ENCODE measurements at places on chromosomes 7 and 10.

- DNase-seq = peak; percentile 76
Measured at GRCh38 chr10:69406302-69406811, 10.4 kb downstream of the TACR2 start.

DNA sequence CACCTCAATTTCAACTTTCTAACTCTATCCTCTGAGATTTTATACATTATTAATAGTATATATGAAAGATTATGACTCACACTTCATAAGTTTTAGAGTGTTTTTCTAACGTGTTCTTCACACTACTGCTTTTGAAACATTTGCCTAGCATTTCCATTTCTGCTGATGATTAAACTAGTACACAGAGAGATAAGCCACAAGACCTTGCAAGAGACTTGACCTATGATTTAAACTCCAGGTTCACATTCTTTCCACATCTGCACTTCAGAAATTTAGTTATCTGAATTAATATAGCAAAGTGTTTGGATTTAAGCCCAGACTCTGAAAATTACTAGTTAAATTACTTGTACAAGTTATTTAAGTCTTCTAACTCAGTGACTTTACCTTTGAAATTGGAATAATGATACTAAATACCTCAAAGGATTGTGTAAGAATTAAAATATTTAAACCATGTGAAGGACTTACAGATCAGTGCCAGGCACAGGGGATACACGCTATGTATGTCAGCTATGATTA, 66.6 kb downstream of the PCLO start:
- no peak for DNase-seq

- DNase-seq = peak; percentile 92
Measured at GRCh38 chr10:13894412-13895093, 307.8 kb downstream of the PRPF18 start.

GRCh38 chr7:55086413-55087201, 67.8 kb downstream of the EGFR start:
- peak; percentile 54 for DNase-seq

GRCh38 chr7:45086331-45087065, 2.3 kb downstream of the NACAD start:
- DNase-seq = no peak

DNA sequence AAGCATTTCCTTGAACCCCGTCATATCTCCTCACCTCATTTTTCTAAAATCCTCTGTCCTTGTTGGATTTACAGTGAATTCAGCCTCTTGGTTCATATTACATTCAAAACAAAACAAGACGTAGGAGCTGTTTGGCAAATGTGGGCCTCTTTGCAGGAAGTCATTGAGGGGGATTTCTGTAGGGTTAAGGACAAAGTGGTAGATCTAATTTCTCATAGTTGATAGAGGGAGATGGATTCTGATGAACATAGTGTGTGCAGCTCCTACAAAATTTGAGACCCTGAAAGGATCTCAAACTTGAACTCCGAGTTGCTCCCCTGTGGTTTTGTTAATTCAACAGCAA, 682 bp downstream of the TBXAS1 start:
- DNase-seq = no peak

DNA sequence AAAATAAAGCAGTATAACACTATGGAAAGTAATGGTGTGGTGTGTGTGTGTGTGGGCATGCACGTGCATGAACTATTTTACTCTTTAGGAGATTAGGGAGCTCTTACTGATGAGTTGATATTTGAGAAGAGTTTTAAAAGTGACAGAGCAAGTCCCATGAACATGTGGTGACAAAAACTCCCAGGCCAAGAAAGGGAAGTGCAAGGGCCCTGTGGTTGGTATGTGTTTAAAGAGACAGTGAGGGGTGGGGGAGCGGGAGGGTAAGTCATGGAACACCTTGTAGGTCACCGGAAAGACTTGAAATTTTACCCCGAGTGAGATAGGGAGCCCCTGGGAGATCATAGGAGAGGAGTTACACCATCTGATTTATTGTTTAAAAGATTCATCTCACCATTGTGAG, 63.3 kb downstream of the AKR1B1 start:
- no peak for DNase-seq

GRCh38 chr10:83995738-83996331, 143.5 kb upstream of the GHITM start:
- DNase-seq = no peak

DNA sequence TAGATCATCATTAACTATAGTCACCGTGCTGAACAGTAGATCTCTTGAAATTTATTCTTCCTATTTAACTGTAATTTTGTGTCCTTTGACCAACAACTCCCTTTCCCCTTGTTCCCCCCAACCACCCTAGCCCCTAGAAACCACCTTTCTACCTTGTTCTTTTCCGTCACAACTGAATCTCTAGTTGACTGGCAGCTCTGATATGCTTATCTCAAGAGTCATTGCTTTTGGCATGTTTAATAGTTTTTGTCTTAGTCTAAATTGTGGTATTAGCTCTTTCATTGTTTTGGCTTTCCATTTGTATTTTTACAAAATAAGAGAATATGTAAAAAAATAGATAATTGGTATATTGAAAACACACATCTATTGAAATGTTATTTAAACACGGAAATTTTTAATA, 1.8 kb downstream of the GNAT3 start:
- DNase-seq = no peak

- no peak for DNase-seq
Measured at GRCh38 chr7:20798081-20798693, 11.5 kb upstream of the SP8 start.

DNA sequence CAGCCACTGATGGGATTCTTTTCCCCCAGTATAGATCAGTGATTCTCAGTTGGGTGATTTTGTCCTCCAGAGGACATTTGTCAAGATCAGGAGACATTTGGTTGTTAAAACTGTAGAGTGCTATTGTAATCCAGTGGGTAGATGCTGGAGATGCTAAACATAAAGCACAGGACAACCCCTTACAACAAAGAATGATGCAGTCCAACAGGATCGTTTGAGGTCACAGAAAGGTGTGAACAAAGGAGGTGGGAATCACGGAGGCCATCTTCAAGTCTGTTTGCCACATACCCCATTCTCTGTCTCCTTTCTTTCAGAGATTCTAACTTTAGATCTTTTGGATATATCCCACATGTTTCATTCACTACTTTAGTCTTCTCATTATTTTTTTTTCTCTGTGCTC, 69.0 kb downstream of the HELLS start:
- DNase-seq = no peak

DNA sequence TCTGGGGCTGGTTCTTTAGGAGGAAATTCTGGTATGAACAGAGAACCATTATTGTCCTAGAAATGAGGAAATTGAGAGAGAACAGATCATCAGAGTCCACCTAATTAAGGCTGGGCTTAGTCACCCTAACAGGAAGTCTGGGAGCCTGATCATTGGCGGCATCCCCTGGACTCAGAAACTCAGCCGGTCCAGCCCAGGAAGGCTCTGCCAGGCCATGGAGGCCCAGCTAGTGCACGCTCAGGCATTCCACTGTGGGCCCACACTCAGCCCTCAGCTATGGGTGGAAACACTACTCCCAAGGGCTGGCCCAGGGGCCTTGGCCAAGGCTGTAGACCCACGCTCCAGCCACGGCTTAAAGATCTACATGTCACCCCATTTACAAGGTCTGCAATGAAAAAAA, 109.2 kb downstream of the PTPN20 start:
- DNase-seq = peak; percentile 33

GRCh38 chr7:84912993-84913635, 273.7 kb downstream of the SEMA3D start:
- DNase-seq = peak; percentile 43

- no peak for DNase-seq
Measured at GRCh38 chr10:71651928-71652327, 67.7 kb downstream of the C10orf105 start.

- DNase-seq = no peak
Measured at GRCh38 chr7:151142686-151143040, 24.8 kb downstream of the GBX1 start.

GRCh38 chr7:13603661-13604060, 385.8 kb downstream of the ETV1 start:
- DNase-seq = peak; percentile 85

GRCh38 chr7:132030086-132030568, 473.7 kb upstream of the PODXL start:
- DNase-seq = no peak

DNA sequence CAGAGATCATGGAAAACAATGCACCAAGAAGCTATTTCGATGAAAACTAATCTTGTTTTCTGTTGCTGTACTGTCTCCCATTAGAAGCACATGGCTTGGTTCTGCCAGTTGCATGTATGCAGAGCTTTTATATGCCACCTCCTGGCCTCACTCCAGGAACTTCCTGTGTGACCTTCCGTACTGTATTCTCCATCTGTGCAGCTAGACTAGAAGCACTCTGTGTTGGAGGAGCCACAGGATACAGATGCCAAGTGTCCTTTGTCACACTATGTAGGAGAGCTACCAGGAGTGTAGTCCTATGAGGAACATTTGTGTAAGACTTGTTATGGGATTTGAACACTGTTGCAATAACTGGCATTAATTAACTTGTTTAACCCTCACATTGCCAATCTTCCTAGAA, 503.5 kb upstream of the TPK1 start:
- DNase-seq = no peak

DNA sequence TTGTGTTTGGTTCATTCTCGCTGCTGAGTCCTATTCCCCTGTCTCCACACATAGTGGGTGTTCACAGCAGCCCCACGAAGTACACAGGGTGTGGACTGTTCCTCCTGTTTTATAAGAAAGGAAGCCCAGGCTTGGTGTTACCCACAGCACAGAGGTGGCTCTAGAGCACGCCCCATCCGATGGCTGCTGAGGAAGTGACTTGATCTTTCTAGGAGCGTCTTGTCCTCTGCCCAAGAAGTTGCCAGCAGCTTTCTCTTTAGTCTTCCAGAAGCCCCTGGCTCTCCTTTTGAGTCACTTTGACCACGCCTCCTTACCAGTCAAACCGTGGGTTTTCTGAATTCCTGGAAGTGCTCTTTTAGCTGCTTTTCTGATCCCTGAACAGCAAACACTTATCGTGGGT, 94.0 kb downstream of the GRK5 start:
- DNase-seq = no peak

GRCh38 chr10:96304230-96304629, at the start of gene DNTT:
TSS of gene DNTT (plus strand) at chr10:96304434. CDS start at chr10:96304498, 64 bp downstream.
- no peak for DNase-seq

DNA sequence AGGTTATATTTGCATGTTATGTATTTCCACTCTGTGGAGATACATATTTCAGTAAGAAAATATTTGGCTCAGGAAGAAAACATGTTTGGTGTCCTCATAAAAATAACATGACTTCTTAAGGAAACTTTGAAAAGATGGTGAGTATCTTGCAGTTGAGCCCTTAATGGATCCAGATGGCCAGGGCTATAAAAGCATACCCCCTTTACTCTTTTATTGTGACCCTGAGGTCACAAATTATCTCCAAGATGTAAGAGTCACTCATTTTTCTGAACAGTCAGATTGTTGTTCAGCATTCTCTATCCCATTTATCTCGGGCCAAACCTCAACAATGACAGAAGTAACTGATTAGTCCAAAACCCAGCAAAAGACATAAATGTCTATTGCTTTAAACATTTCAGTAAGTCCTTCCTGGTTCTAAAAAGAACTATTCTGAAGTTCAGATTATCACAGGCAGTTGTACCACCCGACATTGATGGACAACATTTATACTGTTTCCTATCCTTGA, 539.4 kb downstream of the PARD3 start:
- DNase-seq = no peak

GRCh38 chr7:17608114-17608833, 309.8 kb downstream of the AHR start:
- DNase-seq = peak; percentile 45

DNA sequence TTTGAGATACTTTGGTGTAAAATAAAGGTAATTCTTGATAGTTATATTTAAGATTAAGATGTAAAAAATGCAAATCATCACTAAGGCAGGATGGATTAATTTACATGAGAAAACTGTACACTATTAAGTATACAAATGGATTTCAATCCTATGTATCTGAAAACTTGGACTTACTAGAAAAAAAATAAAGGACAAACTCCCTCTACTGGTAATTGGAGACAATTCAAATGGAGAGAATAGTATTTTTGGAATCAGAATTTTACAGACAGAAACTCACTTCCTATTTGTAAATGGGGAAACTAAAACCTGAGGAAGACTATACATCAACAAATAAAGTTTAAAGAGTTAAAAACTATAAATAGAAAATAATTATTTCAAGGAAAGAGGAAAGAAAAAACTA, 62.6 kb downstream of the CUL2 start:
- peak; percentile 43 for DNase-seq

DNA sequence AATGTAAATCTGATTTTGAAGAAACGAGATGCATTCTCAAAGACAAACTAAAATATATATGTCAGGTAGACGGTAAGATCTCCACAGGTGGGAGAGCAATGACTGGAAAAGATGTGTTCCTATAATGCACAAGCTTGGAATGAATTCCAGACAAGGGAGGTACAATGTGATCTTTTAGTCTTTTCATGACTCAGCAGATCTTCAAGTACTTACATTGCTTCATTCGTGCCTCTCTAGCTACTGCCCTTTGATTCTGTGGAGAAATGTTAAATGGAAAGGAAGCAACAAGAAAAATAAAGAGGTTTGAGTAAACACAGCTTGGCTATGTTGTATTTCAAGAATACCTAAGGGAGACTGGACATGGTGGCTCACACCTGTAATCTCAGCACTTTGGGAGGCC, 106.6 kb downstream of the GAD2 start:
- DNase-seq = no peak

DNA sequence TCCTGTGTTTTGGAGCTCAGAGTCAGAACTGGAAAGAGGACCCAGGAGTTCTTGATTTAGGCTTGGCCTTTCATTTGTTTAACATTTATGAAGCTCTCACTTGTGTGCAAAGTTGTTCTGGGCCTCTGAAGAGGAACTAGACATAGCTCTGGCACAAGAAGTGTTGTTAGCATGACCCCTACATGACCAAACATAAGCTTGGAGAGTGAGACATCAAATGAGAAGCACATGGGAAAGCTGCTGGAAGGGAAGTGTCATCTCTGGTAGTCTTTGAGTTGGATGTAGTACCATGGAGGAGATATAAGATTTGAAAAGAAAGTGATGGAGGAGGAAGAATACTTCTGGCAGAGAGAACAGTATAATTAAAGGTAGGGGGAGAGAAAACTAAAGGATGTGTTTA, 370.1 kb downstream of the ADRA2A start:
- no peak for DNase-seq

- DNase-seq = no peak
Measured at GRCh38 chr7:157513162-157513621, 176.4 kb downstream of the DNAJB6 start.

GRCh38 chr10:31100662-31101061, 69.0 kb upstream of the ZNF438 start:
- DNase-seq = no peak

DNA sequence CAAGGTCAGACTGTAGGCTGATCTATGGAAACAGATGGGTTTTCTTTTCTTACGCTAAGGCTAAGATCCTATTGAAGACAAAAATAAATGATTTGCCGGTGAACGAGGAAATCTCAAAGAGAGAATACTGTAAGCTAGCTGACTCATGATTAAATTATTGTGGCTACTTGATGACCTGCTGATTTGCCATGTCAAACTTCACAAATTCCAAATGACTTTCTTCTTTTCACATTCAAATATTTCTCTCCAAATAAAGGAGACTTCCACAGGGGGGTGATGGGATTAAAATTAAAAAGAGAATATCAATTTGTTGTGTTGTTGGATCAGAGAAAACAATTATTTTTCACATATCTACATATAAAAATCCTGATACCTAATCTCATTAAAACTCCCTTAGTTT, 860.6 kb upstream of the ZWINT start:
- no peak for DNase-seq

GRCh38 chr7:158044482-158044823, 543.2 kb downstream of the PTPRN2 start:
- no peak for DNase-seq

GRCh38 chr7:39221901-39222300, 244.2 kb downstream of the POU6F2 start:
- no peak for DNase-seq

- DNase-seq = no peak
Measured at GRCh38 chr10:31678139-31678536, 250.5 kb downstream of the ARHGAP12 start.

Measured in bronchial epithelial cell (primary cell).